ENCODE measurements at places on chromosomes 16 and 17.

DNA sequence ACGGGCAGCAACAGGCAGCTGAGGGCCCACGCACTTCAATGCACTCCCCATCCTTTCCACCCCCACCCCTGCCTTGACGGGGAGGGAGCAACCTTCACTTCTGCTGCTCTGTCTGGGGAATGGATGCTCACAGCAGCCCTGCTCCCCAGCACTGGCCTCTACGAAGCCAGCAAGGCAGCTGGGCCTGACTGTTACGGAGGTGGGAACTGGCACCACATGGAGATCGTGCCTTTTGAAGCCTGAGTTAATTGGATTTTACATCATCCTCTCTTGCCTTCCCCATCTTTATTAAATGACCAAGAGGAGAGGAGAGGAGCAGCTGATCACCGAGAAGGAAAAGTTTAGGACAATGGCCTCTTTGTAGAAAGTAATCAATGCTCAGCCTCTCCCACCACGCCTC, 187.0 kb upstream of the RPL38 start:
- no peak overlapping the region for H3K4me3 ChIP-seq
- no peaks in the 10 kb centered on the region for H3K4me1 ChIP-seq
- H3K27ac ChIP-seq, result no peak overlapping the region
- H3K36me3 ChIP-seq, result no peaks in the 10 kb centered on the region
- H3K27me3 ChIP-seq, result peaks cover 84% of the 10 kb centered on the region

- DNase-seq, result no peak
- no peak overlapping the region for H3K4me3 ChIP-seq
- H3K27ac ChIP-seq, result no peak overlapping the region
- H3K4me1 ChIP-seq, result peaks cover 7% of the 10 kb centered on the region
- H3K36me3 ChIP-seq, result no peaks in the 10 kb centered on the region
These were observed 2.7 kb downstream of the SPNS2 start for GRCh38 chr17:4501295-4501949.

- DNase-seq, result no peak
- H3K4me1 ChIP-seq, result no peaks in the 10 kb centered on the region
- no peak overlapping the region for H3K27ac ChIP-seq
- H3K4me3 ChIP-seq, result no peak overlapping the region
- H3K36me3 ChIP-seq, result peaks cover 21% of the 10 kb centered on the region
These were observed 10.4 kb upstream of the KRT10 start for GRCh38 chr17:40832840-40833239.

DNA sequence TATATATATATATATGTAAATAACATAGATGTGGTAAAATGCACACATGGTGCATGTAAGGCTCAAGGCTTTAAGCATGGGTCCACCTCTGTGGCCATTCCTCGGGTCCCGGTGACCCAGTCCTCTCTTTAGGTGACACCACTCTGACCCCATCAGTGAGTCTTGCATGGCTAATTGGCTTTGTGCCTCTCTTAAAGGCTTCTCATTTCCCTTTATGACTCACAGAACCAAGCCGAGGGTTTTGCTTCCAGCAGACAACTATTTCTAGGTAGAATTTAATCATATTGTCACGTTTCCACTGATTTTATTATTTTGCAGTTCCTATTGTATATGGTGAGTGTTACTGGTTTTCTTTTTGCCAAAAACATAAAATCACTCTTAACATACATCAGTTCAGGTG, 59.7 kb downstream of the PLCG2 start:
- H3K4me3 ChIP-seq, result no peak overlapping the region
- no peak for DNase-seq
- H3K4me1 ChIP-seq, result peaks cover 10% of the 10 kb centered on the region
- H3K27me3 ChIP-seq, result no peaks in the 10 kb centered on the region

GRCh38 chr17:80631142-80632045, 86.8 kb downstream of the RPTOR start:
- H3K27me3 ChIP-seq, result no peaks in the 10 kb centered on the region
- no peak overlapping the region for H3K27ac ChIP-seq
- H3K4me3 ChIP-seq, result no peak overlapping the region

- no peaks in the 10 kb centered on the region for H3K27me3 ChIP-seq
- peak overlapping the region; percentile 96 for H3K27ac ChIP-seq
- H3K4me1 ChIP-seq, result peaks cover 52% of the 10 kb centered on the region
- DNase-seq, result no peak
- H3K36me3 ChIP-seq, result peaks cover 45% of the 10 kb centered on the region
These were observed 19.7 kb downstream of the MOSMO start for GRCh38 chr16:22027633-22028032.

Measured in RWPE2 (cell line).